MV-4-11 (cell line): ENCODE measurements at places on chromosomes 2 and 18.

- DNase-seq: no peak
Observed at GRCh38 chr2:134647607-134648256, 71.1 kb downstream of the TMEM163 start.

DNA sequence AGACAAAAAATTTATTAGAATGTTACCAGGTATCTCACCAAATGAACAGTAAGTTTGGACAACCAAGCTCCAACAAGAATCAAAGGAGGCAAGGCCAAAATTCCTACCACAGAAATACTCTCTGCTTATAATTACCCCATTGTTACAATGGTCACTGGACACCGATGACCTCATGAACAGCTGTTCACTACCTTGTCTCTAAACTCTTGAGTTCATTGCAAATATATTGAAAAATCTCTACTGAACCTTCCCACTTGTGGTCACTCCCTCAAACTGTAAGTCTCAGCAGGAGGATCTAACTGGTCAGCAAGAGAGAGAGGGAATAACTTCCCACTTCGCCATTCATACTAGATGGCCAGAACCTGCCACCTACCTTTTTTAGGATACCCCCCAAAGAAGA, 50.0 kb downstream of the ERBB4 start:
- no peak for DNase-seq

GRCh38 chr2:168060986-168061750, 186.2 kb downstream of the STK39 start:
- no peak for DNase-seq

DNA sequence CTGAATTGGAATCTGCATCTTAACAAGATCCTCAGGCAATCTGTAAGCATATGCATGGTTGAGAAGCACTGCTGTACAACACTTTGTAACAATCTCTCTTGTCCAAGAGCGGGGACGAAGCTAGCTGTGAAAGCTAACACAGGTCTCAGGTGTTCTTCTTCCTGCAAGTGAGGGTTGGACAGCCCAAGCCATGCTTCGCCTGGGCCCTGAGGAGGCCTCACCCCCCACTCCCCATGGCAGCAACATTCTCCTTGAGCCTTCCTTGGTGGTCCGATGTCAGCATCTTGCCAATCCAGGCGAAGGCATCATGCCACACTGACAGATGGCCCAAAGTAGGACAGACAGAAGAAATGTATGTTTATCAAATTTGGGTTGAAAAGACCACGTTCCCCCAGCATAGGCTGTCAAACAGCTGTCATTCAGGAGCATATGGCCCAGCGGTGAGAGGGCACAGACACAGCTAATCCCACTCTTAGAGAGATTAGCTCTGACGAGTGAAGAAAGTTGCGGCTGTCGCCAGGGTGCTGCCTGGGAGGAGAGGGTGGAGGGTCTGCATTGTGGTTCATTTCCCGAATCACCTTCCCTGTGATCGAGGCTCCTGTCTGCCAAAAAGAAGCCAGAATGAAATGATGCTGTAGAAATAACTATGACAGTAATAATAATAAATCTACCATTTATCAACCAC, 344.7 kb downstream of the MYCN start:
- no peak for DNase-seq

DNA sequence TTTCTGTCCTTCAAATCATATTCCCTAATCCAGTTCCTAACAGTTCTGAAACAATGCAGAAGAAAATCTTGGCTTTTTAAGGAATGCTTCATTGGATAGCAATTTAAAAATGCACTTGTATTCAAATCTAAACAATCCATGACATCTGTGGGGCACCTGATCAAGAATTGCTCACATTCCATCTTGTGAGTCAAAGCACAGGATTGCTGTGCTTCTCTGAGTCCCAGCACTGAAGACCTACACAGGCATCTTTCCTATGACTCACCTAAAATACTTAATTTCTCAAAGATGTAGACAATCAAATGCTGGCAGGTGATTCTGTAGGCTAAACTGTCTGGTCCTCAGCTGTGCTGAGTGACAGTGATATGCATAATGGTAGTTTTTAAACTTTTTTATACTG, 10.1 kb upstream of the ATP8B1 start:
- no peak for DNase-seq

DNA sequence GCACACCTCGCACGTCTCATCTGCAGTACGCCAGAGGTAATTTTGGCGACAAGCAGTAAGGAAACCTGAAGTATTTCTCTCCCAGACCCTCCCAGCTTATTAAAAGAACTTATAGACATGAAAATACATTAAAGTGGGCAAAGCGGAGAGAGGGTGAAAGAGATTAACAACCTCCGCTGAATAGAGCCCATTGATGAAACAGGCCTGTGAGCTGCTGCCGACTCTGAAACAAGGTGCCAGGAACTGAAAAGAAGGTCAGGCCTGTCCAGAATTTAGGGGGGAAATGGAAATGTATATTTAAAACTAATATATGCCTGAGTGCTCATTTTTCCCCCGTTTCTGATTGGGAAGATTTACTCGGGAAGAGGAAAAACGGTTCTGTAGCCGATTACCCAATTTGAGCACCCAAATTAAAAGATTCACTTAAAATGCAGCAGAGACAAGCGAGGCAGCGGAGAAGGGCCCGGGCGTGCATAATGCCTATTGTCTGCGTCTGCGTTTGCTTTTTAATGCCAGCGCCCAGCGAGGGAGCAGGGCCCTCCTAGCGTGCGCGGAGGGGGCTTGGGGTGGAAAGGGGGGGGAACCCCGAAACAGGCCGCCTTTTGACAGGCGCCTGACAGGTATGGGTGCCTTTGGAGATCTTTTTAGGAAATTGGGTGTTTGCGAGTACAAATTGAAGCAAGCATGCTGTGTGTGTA, 316.2 kb downstream of the GBX2 start:
- no peak for DNase-seq

GRCh38 chr2:234091883-234092282, 41.4 kb downstream of the SPP2 start:
- DNase-seq: no peak

- DNase-seq: no peak
Observed at GRCh38 chr2:128526455-128526976, 207.8 kb upstream of the HS6ST1 start.

DNA sequence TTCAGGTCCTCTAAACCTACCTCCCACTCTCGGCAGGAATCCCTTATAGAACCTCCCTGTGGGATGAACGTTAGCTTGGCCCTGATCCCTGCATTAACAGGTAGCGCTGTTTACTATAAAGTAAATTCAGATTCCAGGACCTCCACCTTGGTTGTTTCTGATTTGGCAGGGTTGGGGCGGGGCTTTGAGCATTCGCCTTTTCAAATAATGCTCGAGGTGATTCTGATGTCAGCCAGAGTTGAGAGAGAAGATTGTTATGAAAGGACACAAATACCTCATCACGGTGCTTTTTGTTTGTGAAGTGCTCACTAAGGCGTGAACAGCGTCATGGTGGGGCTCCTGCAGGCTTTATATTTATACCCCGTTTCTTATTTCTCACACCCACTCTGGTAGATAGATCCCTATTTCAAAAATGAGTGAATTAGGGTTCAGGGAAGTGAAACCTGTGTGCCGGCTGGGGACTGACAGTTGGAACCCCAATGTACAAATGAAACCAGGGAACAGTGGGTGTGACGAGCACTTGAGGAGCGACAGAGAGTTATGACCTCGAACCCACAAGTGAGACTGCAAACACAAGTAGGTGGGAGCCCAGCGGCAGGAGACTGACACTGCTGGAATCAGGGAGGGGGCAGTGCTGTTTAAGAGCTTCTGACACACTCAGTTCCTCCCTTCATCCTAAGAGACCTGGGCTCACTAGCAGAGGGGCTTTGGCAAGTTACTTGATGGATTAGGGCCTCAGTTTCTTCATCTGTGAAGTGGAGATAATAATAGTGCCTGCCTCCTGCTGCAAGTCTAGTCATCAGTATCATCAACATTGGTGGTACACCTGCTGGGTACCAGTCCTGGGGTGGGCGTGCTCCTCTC, 14.2 kb upstream of the CXCR4 start:
- DNase-seq: peak; percentile 99

DNA sequence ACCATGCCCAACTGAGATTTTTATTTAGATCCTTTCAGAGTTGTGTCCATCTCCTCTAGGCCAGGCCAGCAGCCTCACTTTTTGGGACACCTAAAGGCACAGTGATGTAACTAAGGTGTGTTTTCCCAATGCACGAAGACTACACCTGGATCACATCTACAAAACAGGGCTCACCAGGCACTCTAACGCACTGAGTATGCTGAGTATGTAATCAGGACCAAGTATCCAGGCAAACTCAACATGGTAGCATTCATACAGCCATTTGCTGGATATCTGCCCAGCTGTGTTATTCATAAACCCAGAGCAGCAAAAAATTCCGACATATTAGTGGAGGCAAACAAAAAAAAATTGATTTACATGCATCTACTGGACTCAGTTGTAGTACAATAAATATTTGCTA, 33.8 kb downstream of the LPIN2 start:
- no peak for DNase-seq

GRCh38 chr2:173355132-173355865, 627 bp downstream of the CDCA7 start:
- peak; percentile 57 for DNase-seq

- no peak for DNase-seq
Observed at GRCh38 chr18:40222776-40223175, 1732.3 kb upstream of the PIK3C3 start.

GRCh38 chr2:17401096-17401495, 117.1 kb downstream of the RAD51AP2 start:
- DNase-seq: no peak

- no peak for DNase-seq
Observed at GRCh38 chr2:172031536-172031935, 31.8 kb downstream of the METAP1D start.

GRCh38 chr2:28487258-28487657, 8.6 kb upstream of the PLB1 start:
- DNase-seq: no peak

DNA sequence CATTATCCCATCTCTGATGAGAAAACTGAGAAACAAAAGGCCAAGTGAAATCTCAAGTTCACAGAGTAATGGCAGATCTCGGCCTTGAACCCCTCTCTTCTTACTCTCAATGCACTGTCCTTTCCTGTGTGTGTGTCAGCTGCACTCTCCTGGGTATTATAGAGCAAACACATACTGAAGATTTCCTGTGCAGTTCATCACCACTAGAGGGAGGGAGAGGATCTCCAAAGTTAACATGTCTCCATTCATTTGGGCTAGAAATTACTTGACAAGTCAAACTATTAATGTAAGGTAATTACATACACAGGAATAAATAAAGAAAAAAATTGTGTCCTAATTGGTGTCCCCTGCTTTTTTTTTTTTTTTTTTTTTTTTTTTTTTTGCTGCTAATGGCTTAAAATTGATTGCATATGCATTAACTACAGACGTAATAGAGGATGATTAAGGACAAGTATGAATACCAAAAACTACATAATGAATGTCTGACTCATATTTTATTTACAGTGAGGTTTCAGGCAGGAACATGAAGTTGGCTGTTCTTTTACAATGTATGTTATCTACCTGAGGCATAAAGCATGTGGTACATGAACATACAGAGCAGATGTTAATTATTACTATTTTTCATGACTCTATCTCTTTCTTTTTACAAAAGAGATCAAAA, 269.2 kb downstream of the NYAP2 start:
- peak; percentile 44 for DNase-seq

- no peak for DNase-seq
Observed at GRCh38 chr2:136052369-136053362, 65.3 kb downstream of the CXCR4 start.

DNA sequence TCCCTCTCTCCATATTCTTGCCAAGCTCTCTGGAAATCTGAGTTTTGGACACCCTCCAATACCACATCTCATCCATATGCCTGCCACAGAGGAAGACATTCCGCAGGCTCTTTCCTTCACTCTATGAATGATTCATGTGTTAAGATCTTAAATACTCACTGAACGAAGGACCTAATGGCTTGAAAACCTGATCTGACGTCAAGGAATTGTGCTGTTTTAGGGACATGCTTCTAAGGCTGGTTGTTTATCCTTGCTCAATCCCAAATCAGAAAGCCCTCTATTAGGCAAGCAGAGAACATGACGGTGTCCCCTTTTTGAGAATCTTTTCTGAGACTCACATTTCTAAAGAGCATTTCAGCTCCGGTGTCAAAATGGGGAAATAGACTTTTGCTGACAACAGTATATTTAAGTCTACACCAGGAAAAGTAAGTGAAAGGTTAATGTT, 83.7 kb upstream of the GALNT5 start:
- no peak for DNase-seq

GRCh38 chr2:152925547-152926448, 207.4 kb downstream of the ARL6IP6 start:
- DNase-seq: peak; percentile 68
